Ovary (tissue), 10 donors: ENCODE measurements at places on chromosomes 12 and 14. TPM values are rescaled to one million over a fixed set of nuclear protein-coding genes. Genes with fewer than 3 reads are reported as not detected.

GRCh38 chr14:77822307-77822706, 22.4 kb downstream of the ADCK1 start:
- DNase-seq, result no peak
- no peak overlapping the region for H3K27ac ChIP-seq
- no peaks in the 10 kb centered on the region for H3K36me3 ChIP-seq
- no peaks in the 10 kb centered on the region for H3K27me3 ChIP-seq
- H3K4me1 ChIP-seq, result no peaks in the 10 kb centered on the region
- H3K4me3 ChIP-seq, result no peak overlapping the region

DNA sequence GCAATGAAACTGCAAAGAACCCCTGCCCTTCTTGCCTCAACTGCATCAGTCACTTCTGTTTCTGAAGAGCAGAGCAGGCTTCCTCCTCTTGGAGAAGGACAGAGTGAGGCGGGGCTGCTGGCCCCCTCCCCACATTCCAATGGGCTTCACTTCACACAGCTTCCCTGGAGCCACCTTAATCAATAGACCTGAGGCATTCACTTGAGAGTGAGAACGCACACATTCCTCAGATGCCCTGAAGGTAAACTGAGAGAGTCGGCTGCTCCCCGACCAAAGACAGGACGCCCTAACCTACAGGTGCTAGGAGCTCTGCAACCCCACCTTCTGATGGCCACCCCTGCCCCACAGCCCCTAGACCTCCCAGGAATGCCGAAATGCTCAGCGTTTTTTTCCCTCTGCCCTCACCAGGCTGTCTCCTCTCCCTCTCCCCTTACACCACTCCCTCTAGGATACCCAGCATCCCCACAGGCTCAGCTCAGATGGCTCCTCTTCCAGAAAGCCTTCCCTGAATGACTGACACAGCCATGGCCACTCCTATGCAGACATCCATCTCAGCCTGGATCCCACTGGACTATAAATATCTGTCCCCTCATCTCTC, 31.1 kb downstream of the SYNE3 start:
- no peaks in the 10 kb centered on the region for H3K27me3 ChIP-seq
- peaks cover 28% of the 10 kb centered on the region for H3K4me1 ChIP-seq
- DNase-seq, result no peak
- H3K36me3 ChIP-seq, result no peaks in the 10 kb centered on the region
- H3K27ac ChIP-seq, result no peak overlapping the region

DNA sequence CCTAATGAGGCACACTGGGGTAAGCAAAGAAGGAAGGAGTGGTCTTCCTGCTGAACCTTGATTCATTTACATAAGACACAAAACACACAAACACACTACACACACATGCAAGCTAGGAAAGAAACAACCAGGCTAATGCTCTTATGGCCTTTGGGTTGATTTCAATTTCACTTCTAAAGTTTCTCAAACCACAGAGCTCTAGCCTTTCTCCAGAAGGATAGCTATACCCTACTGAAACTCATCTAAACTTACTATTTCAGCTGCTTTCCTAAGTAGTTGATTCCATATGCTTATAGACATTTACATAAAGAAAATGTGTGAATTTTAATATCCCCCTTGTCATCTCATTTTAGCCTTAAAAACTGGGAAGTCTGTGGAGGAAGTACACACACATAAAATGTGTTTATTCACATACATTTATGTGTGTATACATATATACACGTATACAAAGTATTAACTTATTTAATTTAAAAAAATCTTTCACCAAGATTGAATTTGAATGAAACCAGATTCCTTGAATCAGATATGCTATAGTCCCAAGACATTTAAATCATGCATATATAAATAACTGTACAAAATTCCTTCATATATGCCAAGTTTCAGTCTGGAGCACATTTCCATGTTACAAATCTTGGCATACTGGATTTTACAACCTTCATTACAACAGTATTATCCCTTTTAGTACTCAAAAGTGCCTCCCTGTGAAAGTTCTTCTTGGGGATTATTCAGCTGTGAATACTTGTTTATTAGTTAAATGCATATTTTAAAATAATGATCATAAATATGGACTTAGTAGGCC, 231.8 kb upstream of the NPAS3 start:
- no peak for DNase-seq
- H3K4me3 ChIP-seq, result no peak overlapping the region
- peaks cover 3% of the 10 kb centered on the region for H3K4me1 ChIP-seq

GRCh38 chr12:120056739-120057138, 59.8 kb downstream of the RAB35 start:
- H3K4me1 ChIP-seq, result no peaks in the 10 kb centered on the region
- H3K27ac ChIP-seq, result no peak overlapping the region
- H3K36me3 ChIP-seq, result no peaks in the 10 kb centered on the region
- no peak overlapping the region for H3K4me3 ChIP-seq

GRCh38 chr12:69527506-69528272, 57.5 kb downstream of the FRS2 start:
- H3K36me3 ChIP-seq, result no peaks in the 10 kb centered on the region
- H3K27ac ChIP-seq, result peak overlapping the region; percentile 58
- H3K4me1 ChIP-seq, result peaks cover 5% of the 10 kb centered on the region
- H3K27me3 ChIP-seq, result no peaks in the 10 kb centered on the region

DNA sequence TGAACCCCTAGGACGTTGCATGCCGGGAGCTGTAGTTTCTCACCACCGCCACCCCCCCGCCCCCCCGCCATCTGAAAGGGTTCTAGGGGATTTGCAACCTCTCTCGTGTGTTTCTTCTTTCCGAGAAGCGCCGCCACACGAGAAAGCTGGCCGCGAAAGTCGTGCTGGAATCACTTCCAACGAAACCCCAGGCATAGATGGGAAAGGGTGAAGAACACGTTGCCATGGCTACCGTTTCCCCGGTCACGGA, 501 bp upstream of the HSP90B1 start:
- H3K4me3 ChIP-seq, result peak overlapping the region; percentile 38
- H3K36me3 ChIP-seq, result no peaks in the 10 kb centered on the region
- peaks cover 3% of the 10 kb centered on the region for H3K4me1 ChIP-seq
- H3K27ac ChIP-seq, result peak overlapping the region; percentile 57
- DNase-seq, result no peak

DNA sequence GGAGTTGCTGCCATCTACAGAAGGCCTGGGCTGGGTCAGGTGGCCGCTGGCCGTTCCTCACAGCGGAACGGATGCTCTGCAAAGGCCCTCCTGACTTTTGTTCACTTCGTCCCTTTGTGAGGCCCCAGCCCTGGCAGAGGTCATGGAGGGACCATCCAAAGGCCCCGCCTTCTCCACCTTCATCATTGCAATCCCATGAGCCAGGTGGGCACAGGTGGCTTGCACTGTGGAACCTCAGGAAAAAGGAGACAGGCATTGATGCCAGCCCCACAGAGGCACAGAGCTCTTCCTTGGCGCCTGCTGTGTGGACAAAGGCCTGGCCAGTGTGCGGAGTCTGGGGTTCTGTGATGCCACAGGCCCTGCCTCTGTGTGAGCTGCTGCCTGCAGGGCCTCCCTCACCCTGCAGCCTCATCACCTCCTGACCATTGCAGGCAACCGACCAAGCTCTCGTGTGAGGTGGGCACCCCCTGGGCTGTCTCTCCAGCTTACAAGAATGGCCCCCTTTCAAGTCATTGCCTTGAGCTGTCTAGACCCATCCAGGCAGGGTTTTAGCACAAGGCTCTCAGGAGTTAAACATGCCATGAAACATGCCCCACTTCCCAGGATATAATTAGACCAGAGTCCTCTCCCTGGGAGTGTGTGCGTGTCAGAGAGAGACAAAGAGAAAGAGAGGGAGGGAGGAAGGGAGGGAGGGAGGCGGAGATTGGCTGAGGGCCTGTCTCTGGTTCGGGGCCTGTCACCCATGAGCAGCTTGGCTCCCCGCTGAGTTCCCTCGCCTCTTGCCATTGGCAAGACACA, 19.3 kb downstream of the NFKBIA start:
- no peaks in the 10 kb centered on the region for H3K27me3 ChIP-seq
- no peak overlapping the region for H3K4me3 ChIP-seq
- DNase-seq, result peak; percentile 88
- H3K36me3 ChIP-seq, result no peaks in the 10 kb centered on the region

GRCh38 chr12:32296567-32296966, 102.8 kb upstream of the FGD4 start:
- H3K27me3 ChIP-seq, result no peaks in the 10 kb centered on the region
- H3K4me3 ChIP-seq, result no peak overlapping the region
- H3K36me3 ChIP-seq, result no peaks in the 10 kb centered on the region
- H3K27ac ChIP-seq, result no peak overlapping the region
- H3K4me1 ChIP-seq, result no peaks in the 10 kb centered on the region

DNA sequence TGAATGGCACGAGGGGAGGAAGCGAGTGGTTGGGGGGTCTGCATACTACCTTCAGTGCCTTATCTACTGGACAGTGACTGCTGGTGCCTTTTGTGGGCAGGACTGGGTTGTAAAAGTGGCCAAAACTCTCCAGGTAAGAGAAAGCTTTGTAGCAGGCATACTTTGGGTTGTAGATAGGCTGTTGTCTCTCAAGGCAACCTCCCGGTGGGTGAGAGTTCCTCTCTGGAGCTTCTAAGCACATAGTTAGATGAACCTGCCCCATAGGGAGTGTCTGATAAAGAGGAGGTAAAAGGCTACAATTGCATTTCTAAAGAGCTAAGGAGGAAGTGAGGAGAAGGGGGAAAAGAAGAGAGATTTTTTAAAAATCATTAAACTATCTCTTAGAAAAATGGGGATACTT, 4.2 kb upstream of the DAD1 start:
- H3K4me1 ChIP-seq, result peaks cover 2% of the 10 kb centered on the region
- H3K36me3 ChIP-seq, result no peaks in the 10 kb centered on the region
- no peaks in the 10 kb centered on the region for H3K27me3 ChIP-seq
- no peak overlapping the region for H3K27ac ChIP-seq
- DNase-seq, result no peak
- no peak overlapping the region for H3K4me3 ChIP-seq

DNA sequence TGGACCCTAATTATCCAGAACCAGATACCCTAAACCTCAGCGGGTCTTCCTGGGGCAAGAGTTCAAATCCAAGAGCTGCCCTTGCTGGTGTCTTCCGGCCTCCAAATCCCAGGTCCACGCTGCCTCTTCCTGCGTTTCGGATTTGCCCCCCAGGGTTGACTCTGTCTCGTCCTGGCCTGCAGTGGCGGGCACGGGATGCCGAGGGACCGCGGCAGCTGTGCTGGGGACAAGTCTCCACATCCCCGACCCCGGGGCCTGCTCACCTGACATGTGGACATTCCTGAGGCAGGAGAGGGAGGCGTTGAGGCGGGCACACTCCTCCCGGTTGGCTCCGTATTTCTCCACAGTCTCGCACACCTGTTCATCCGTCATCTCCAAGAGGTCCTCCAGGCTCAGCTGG, 113.6 kb downstream of the KSR2 start:
- no peaks in the 10 kb centered on the region for H3K36me3 ChIP-seq
- H3K27me3 ChIP-seq, result no peaks in the 10 kb centered on the region
- DNase-seq, result no peak
- no peak overlapping the region for H3K27ac ChIP-seq

MORN3 gene
- total RNA-seq, result 0.17 TPM
